NCI-H774 (cell line): ENCODE measurements at places on chromosomes 2 and 18.

GRCh38 chr2:224114428-224114827 lies 75.3 kb upstream of the SERPINE2 start:
- no peak for DNase-seq

DNA sequence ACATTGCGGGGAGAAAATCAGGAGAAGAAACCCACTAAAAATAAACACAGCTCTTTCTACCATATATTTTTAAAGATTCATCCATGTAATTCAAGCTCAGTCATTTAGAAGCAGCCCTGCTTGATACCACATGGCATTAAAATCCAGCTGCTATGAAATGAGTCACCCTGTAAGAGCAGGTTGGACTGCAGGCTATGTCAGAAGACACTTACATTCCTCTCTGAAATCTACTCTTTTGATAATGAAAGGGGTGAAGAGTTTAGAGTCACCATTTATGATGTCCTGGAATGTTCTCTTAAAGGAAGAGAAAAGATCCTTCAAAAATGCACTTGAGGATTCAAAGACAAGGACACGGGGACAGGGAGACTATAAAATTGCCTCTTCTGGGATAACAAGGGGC lies 100.6 kb upstream of the APCDD1 start:
- DNase-seq = no peak

DNA sequence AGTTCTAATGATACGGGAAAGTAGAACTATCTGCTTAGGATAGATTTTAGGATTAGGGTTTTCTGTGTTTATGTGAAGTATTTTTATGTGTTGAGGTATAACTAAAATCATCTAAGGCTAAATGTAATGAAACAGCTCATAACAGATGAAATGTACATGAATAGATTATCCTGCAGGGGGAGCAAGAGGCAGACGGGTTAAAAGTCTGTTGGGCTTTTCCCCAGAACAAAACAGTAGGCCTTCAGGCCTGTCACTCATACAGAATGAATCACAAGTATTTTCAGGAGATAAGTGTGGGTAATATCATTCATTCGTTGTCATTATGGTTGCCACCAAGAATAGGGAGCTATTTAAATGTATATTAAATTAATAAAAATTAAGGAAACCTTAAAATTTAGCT lies 107.9 kb upstream of the IL1R2 start:
- no peak for DNase-seq

- no peak for DNase-seq
Observed at GRCh38 chr2:161956738-161957137, 117.3 kb downstream of the DPP4 start.

GRCh38 chr18:54551590-54551989 lies 39.5 kb upstream of the DYNAP start:
- DNase-seq = no peak

DNA sequence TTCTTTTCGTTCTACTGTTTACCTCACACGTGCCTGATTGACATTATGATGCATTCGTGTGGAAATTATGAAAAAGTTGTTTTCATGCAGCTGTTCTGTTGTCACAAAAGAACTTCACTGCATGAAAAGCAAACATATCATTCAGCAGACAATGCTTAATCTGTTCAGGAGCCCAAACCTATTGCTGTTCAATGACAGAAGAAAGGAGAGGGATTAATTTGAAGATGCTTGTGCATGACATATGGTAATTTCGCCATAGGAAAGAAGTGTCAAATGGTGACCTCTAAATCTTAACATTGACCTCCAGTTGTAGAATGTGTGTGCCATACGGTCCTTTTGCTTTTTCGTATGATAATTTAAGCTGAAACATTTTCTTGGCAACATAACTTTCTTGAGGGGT lies 124.5 kb downstream of the WDR7 start:
- no peak for DNase-seq

DNA sequence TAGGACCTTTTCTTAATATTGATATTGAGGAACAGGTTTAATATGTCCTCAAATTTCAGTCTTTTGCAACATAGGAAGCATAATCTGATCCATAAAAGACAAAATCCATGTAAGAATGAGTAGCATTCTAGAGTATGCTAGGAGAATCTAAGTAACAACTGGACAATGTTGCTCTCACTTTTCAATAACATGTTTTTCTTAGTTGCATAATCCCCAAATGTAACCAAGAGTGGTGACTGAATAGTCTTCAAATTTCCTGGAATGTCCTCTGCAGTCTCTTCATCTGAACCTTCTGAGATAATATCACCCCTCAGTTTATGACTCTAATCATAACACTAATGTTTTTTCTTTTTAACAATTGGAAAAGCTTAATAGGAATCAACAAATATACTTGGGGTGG lies 110.0 kb upstream of the ZEB2 start:
- no peak for DNase-seq

DNA sequence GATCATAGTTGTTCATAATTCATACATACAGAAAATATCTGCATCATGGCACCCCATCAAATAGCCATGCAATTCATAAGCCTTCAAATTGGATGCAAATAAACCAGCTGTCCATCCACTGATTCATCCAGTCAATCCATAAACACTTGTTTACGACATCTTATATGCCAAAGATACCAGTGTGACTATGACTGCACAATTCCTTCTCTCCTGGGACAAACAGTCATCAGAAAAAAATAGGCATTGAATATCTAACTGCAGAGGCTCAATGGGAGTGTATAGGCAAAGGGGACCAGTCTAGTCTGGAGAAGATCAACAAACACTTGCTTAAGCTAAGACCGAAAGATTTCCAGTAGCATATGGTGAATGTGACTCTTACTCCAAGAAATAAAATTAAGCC lies 70.0 kb downstream of the COL4A3 start:
- DNase-seq = no peak

DNA sequence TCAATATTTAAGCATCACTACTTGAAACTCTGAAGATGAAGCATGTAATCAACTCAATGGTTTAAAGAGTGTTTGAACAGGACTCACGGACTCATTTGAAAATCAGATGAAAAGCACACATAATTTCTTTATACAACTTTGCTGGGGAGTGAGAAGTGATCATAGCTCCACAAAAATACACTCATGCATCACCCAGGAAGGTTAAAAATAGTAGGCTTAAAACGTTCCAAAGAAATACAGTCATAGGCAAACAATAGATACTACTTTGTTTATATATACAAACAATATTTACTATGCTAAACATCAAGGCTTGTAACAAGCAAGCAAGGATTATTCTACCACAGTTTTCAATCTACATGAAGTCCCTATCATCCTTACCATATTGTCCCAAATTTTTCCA lies 11.6 kb downstream of the HNRNPLL start:
- no peak for DNase-seq

DNA sequence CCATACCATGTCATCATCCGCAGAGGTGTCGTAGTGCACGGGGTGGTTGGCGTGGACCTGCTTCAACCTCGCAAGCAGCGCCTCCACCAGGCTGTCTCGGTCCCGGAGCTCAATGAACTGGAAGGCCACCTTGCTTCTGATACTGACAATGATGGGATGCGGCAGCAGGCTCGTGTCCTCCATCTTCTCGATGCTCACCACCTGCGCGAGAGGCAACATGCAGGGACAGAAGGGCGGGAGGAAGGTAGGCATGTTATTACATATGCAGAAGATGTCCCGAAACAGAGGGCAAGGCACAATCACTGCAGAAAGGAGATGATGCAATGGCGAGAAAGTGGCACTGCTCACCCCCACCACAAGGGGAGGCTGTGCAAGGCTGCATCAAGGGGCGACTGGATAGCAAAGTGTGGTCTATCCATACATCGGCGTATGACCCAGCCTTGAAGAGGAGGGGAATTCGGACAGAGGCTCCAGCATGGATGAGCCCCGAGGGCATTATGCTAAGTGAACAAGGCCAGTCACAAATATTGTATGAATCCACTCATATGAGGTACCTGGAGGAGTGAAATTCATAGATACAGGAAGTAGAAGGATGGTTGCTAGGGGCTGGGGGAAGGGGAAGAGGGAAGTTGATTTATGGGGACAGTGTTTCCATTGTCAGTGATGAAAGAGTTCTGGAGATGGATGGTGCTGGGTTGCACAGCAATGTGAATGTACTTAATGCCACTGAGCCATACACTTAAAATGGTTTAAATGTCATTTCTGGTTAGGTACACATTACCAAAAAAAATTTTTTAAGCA lies 36.6 kb downstream of the RPL31 start:
- no peak for DNase-seq

DNA sequence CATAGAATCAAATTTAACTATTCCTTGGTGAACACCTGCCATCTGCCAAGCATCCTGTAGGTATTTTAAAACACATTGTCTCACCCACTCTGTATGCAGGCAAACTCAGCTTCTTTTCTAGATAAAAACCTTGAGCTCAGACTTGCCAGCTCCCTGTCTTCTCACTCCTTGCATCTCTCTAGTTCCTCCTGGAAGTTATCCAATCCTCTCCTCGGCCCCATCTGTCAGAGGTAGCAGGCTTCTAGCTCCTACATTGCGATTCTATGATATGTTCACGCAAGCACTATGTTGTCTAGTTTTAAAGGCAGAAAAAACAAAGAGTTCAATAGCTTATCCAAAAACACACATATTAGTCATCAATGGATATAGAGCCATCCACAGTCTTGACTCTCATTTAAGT lies 67.0 kb upstream of the APCDD1 start:
- DNase-seq = no peak

- peak; percentile 34 for DNase-seq
Observed at GRCh38 chr2:120675460-120676130, 60.1 kb upstream of the GLI2 start.

DNA sequence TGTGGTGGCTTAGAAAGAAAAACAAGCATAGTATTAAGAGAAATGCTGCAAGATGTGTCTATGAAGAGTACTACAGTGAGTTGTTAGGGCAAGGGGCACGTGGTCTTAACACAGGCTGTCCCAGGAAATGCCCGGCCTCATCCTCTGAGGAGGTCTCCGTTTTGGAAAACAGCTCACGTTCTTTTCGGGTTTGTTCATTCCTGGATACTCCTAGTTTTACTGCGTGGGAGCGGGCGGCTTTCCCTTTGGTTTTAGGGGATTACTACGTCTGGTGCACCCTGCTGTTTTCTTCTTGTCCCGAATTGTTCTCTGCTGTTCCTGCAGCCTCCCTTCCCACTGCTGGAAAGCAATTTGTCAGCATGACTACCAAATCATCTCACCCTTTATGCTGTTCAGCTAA lies 55.5 kb upstream of the RAB6D start:
- DNase-seq = no peak

DNA sequence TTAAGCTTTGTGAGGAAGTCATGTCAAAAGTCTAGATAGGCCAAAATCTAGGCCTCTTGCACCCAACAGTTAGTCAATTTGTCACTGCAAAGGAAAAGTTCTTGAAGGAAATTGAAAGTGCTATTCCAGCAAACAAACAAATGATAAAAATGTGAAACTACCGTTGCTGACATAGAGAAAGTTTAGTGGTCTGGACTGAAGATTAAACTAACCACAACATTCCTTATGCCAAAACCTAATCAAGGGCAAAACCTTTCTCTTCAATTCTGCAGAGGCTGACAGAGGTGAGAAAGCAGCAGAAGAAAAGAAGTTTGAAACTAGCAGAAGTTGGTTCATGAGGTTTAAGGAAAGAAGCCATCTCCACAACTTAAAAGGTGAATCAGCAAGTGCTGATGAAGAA lies 44.0 kb upstream of the LRRTM4 start:
- DNase-seq = no peak

DNA sequence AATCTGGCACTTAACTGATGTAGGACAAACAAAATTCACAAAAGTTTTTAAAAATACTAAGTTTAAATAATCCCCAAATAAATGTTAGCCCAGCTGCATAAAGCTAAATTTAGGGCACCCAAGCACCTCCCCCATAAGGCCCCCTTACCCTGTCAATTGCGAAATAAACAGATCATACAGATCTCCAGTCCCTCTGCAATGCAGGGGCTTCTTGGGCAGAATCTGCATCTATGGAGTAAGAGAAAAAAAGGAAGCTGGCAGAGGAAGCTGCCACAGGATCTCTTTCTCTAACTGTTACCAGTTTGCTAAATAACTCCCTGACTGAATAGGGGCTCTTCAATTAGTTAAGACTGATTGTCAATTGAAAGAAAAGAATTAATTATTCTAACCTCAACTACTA lies 117.7 kb downstream of the MEMO1 start:
- no peak for DNase-seq

GRCh38 chr18:39172695-39173421 lies 1607.3 kb upstream of the CELF4 start:
- DNase-seq = peak; percentile 88

- DNase-seq = no peak
Observed at GRCh38 chr2:240399419-240400324, 35.8 kb upstream of the GPC1 start.

DNA sequence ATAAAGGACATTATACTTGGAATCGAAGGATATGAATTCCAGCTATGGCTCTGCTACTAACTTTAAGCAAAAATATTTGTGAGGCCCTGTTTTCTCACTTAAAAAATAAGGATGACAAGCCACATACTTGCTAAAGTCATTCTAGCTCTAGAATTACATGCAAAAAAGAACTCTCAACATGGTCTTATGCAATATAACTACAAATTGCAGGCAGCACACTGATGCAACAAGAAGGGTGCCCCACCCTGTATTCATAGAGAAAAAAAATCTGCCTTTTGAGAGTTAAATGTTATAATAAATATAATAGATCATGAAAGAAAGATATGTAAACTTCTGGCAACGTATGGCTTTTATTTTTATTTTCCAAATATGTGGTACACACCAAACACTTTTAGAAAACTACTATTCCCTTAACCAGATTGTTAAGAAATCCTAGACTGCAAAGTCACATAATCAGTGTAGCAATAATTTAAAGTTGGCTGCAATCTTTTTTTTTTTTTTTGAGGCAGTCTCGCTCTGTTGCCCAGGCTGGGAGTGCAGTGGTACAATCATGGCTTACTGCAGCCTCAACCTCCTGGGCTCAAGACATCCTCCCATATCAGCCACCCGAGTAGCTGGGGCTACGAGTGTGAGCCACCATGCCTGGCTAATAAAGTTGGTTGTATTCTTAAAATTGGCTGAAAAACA lies 40.2 kb upstream of the WDSUB1 start:
- DNase-seq = no peak

DNA sequence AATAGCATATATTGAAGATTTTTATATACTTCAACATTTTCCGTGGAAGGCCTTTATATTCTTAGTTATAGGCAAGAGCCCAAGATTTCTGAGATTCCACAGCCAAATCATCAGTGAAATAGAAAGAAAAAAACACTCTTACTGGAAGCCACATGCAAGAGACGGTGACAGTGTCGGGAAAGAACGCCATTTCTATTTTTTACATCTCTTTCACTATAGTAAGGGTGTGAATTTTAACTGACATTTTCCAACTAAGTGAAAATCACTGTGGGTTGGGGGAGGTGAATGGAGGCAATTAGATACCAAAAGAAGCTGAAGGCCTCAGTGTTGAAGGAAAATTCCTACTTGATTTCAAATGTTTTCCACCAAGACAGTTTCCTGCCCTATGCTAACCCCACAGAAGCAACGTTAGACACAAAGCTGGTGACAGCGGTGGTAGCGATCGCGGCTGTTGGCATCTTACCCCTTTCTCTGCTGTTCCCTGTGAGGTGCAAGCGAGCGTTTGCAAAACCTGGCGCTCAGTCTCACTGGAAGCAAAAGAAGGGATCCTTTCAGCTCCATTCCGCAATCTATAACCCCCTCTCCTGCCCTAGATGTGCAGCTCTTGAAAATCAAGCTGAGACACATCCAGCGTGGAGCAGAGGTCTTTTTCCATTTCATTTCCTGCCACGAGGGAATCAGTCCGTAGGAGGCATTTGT lies 20.0 kb downstream of the ID2 start:
- no peak for DNase-seq

- no peak for DNase-seq
Observed at GRCh38 chr18:9536354-9537152, 61.2 kb downstream of the RALBP1 start.

GRCh38 chr2:222572264-222572721 lies 83.6 kb downstream of the FARSB start:
- no peak for DNase-seq
